ENCODE measurements at places on chromosomes 5 and 9.
A peak's percentile ranks its signal among the peaks of the same experiment; 100 is the strongest.

DNA sequence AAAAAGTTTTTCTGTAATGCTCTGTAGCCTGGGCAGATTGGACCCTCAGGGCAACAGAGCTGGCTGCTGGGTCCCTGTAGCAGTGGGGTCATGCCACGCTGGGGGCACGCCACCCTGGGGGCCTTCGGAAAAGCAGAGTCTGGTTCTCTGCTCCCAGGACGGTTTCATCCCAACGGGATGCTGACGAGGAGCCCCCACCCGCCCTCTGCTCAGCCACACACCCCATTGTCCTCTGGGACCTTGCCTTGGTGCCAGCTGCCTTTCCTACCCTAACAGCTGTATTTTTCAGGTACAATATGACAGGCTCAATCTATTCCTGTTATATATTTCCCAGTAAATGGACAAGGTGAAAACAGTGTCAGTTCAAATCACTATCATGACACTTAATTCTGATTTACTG lies 29.0 kb upstream of the MVB12B start:
- no peak for DNase-seq

GRCh38 chr9:38160613-38161215 lies 91.7 kb upstream of the SHB start:
- DNase-seq = peak; percentile 63

GRCh38 chr9:129259375-129259774 lies 81.3 kb upstream of the IER5L start:
- no peak for DNase-seq

DNA sequence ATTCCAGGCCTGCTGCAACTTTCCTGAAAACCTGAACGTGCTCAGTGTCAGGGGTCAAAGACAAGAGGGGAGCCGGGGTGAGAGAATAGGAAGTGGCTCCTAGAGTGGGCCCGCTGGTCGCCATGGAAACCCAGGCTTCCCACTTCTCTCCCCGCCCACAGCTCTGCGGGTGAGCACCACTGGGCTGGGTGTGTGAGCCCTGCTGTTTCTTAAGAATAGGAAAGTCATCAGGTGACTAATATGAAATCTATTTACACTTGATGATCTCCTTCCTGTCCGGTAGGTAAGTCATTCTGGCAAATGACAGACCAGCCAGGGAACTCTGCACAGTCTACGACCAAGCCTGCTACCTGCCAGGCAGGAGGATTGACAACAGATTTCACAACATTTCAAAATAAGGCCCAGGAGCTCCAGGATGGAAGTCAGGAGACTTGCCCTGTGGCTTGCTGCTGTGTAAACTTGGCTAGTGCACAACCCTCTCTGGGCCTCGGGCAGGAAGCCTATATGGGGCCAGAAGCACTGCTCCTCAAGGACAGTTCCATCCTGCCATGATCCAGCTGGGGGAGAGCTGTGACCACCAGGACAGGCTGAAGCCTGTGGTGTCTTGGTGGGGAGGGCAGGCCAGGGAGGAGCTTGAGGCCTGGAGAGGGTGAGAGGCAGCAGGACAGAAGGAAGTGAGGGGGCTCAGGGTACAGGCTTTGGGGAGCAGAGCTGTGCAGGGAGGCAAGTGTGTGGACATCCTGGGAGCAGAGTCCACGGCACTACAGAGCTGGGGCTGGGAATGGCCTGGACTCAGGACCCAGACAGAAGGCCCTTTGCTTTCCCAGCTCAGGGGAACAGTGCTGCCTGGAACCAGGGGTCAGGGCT lies 60.6 kb downstream of the SHB start:
- DNase-seq = peak; percentile 98

GRCh38 chr5:57302164-57302563 lies 128.3 kb downstream of the GPBP1 start:
- peak; percentile 87 for DNase-seq

GRCh38 chr5:176790941-176791340 lies 19.4 kb upstream of the UNC5A start:
- DNase-seq = no peak

GRCh38 chr9:105392531-105392930 lies 55.3 kb upstream of the FSD1L start:
- DNase-seq = no peak

- peak; percentile 18 for DNase-seq
Measured at GRCh38 chr9:136482046-136482792, 621 bp downstream of the SEC16A start.

GRCh38 chr5:95859661-95860060 lies 37.1 kb upstream of the GLRX start:
- DNase-seq = no peak

DNA sequence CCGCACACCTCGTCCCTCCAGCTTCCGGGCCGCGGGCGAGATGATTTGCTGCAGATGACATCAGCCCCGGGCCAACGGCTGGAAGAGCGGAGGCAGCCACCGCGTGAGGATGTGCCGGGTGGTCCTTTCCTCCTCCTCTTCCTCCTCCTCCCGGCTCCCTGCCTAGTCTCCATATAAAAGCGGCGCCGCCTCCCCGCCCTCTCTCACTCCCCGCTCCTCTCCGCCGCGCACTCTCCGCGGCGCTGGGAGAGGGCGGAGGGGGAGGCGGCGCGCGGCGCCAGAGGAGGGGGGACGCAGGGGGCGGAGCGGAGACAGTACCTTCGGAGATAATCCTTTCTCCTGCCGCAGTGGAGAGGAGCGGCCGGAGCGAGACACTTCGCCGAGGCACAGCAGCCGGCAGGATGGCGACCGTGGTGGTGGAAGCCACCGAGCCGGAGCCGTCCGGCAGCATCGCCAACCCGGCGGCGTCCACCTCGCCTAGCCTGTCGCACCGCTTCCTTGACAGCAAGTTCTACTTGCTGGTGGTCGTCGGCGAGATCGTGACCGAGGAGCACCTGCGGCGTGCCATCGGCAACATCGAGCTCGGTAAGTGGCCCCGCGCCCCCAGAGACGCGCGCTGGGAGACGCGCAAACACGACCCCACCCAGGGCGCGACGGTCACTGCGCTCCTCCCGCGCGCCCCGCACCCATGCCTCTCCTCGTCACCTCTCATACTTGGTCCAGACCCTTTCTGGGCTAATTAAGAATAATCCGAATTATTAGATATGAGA lies at the start of gene MAP1B:
Gene MAP1B, plus strand, starts transcription at position 345 of the 770 bp plus-strand sequence. Its CDS starts 57 bp downstream, at position 402.
- peak; percentile 78 for DNase-seq

DNA sequence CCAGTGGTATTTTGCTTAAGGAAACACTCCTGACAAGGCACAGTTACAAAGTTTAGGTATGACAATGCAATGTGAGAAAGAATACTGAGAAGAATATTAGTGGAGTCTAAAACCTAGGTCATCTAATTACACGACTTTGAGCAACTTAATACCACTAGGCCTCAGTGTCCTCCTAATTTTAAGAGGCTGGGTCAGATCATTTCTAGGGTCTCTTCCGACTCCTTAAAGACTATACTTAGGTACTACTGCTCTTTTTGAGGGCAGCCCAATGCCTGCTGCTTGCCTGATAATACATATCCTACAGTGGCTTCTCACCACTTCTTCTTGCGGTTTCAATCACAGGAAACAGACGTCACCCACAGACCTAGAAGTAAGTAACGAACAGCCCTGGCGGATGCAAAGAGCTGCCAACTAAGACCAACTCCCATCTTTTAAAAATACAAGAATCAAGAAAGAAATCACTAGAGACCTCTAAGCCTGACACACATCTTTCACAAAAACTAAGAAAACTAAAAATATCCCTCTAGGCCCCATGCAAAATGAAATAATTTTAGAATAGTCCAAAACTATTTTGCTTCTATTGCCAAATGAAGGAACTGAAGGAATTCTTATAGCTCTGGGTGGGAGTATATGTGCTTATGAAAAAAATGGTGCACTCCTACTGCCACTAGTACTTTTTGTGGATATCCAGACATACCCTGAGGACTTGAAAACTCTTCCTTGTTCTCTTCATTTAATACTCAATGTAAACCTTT lies 13.1 kb downstream of the DIAPH1 start:
- DNase-seq = no peak

GRCh38 chr5:160697281-160697680 lies 154.7 kb downstream of the ATP10B start:
- no peak for DNase-seq

DNA sequence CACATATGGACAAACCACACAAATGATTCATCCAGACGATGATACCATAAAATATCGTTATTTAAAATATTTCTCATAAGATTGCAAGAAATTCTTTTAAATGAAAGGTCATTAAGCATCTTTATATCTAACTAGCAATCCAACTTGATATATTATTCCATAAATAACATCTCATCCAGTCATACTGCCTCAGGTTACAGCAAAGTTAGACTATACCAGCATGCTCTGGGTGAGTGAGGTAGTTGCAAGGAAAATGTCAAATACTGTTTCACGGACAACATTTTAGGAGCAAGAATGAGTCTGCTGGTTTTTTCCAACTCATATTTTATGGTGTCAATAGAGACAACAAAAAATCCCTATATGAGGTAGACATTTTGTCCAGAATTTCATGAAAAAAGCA lies 200.9 kb upstream of the TRPM3 start:
- no peak for DNase-seq

DNA sequence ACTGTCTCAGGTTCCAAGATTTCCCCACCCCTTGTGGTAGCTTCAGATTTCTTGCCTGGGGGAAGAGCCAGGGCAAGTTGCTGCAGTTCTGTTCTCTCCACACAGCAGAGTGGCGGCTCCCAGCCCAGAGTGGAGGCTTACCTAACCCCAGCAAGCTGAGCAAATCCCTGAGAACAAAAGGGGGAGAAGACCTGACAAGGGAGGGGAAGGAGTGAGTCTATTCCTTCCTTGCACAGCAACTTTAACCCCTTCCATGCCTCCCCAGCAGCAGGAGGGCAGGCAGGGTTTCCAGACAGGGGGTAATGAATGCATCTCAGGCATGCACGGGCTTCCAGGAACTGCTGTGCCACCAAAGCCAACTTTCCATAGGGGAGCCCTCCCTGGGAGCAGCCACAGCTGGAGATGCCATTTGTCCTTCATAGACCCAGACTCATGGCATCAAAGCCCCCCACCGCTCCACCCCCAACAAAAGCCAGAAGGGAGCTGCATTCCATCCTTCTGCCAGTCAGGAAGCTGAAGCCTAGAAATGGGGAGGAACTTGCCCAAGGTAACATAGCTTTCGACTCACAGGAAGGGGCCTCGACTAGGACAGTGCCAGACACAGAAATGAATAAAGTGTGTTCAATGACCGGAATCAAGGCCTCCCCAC lies 28.8 kb upstream of the FAT2 start:
- DNase-seq = no peak

DNA sequence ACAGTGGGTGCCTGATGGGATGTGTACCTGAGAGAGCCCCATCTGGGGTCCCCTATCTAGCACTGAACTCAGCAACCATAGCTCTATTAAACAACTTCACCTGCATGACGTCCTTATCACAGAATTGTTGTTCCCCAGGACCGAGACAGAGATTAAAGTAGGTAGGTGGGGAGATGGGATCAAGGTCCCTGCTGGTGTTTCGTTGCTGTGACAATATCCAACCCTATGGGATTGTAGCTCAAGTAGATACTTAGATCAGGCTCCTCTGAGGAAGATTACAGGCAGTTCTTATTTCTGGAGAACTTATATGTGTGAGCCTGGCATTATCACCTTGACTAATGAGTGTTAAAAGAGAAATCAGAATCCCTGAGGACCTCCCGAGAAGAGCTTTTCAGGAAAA lies 84.9 kb downstream of the SLC28A3 start:
- no peak for DNase-seq

- no peak for DNase-seq
Measured at GRCh38 chr9:78697618-78698017, 400.7 kb downstream of the PSAT1 start.

GRCh38 chr5:149728303-149728702 lies 1.8 kb upstream of the PPARGC1B start:
- no peak for DNase-seq

- DNase-seq = no peak
Measured at GRCh38 chr9:124766815-124767554, 4.1 kb downstream of the NR6A1 start.

DNA sequence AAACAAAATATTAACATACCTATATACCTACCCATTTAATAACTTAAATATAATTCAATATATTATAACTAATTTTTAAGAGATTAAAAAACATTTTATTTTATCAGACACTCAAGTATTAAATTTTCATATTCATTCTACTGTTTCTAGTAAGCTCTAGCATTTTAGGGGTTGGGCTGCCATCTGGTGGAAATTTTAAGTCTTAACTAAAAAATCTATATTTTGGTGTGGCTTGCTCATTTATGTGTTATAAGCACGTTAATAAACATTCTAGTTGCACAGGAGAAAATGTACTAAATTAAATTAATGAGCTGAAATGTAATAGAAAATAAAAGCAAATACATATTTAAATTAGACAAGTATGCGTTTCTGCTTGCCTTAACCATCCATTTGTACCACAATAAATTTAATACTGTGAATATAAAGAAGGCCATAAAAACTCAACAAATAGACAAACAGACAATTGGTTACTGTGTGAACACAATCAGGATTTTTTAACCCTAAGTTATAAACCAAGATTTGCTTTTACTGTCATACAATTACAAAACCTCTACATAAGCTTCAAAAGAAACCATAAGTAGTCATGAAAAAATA lies 1728.3 kb upstream of the CDH9 start:
- DNase-seq = peak; percentile 50

DNA sequence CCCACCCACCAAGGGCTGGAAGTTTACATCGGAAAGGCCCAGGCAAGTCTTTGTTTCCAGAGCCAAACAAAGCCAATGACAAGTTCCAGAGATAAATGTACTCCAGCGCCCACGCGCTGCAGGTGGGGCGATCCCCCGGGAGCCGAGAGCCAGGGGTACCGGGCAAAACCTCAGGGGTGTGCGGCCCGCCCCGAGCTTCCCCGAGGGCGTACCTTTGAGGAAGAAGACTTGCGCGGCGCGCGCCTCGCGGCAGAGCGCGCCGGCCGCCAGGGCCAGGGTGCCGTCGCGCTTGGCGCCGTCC lies 671 bp downstream of the DUSP1 start:
- DNase-seq = no peak

GRCh38 chr5:172450861-172451695 lies 3.2 kb downstream of the SH3PXD2B start:
- DNase-seq = peak; percentile 22

GRCh38 chr5:179405054-179405416 lies 59.8 kb upstream of the ADAMTS2 start:
- DNase-seq = no peak

GRCh38 chr9:9746826-9747225 lies 866.0 kb downstream of the PTPRD start:
- DNase-seq = peak; percentile 59

- no peak for DNase-seq
Measured at GRCh38 chr9:114442022-114442421, 54.2 kb upstream of the AKNA start.

DNA sequence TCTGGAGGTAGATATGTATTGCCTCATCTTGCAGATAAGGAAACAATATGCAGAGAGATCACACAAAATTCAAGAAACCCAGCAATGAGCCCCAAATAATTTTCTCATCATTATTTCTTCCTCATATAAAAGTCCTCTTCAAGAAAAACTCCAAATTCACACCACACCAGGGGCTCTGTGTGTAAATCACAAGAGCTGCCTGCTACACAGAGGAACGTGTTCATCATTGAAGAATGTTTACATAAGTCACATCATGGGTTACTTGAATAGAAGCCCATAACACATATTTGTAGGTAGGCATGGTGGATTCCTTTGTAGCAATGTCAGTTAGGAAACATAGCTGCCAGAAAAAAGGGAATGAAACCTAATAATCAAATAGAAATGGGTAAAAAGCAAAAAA lies 308.1 kb upstream of the TLE4 start:
- DNase-seq = peak; percentile 40

GRCh38 chr5:33272288-33272687 lies 168.5 kb upstream of the TARS1 start:
- DNase-seq = peak; percentile 92

GRCh38 chr5:44361342-44362001 lies 27.7 kb downstream of the FGF10 start:
- no peak for DNase-seq

Data from kidney tubule cell (primary cell).